Erythroblast (primary cell): ENCODE measurements at places on chromosomes 12 and 14.

DNA sequence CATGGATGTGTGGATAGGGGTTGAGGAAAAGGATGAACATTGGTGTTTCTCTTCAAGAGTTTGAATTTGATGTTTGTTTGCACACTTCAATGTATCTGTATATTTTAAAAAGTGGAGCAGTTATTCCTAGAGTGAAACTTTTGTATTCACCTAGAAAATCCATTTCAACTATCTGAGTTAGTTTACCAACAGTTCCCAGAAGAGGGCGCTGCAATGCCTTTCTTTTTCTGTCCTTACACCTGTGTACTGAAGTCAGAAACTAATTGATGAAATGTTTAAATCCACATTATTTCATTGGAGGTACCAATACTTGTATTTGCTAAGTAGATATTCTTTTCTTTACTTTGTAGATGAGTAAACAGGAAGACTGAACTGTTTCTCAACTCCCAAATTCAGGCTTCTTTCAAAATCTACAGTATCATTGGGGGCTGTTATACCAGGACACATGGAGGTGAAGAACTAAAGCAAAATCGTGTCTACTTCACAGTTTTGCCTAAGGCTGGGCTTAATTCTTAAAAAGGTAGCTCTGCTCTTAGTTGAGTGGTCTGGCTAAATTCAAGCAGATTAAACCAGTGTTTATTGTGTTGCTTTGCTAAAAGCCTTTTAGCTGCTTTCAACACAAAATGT lies 26.6 kb upstream of the KLRB1 start:
- peak; percentile 70 for DNase-seq

GRCh38 chr14:89444044-89444443 lies 27.0 kb upstream of the FOXN3 start:
- no peak for DNase-seq

DNA sequence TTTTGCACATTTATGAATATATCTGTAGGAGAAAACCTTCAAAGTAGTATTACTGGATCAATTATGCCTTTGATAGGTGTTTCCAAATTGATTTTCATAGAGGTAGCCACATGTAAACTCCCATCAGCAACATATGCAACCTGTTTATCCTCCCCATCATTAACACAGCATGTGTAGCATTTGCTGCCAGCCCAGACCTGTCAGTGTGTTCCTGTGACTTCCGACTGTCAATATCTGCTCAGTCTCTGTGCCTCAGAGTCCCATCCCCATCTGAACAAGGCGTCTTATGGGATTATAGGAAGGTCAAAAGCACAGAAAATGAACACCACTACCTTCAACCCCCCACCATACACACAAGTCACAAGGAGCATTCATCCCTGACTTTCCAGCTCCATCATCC lies 9.5 kb upstream of the CAPRIN2 start:
- DNase-seq, result no peak

DNA sequence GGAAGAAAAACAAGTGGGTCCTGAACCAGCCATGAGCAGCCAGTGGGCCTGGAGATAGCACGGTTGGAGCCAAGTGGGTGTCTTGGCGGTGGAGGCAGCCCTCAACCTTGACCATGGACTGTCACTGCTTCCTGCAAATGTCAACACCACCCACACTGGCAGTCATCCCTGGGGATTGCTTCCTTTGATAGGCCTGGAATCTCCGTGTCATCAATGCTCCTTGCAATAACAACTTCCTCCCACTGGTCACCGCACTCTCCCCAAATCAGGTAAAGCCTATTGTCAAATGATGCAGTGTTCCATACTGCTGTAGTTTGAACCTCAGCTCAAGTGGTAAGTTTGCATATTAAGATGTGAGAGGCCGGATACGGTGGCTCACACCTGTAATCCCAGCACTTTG lies 129.1 kb downstream of the NTF3 start:
- no peak for DNase-seq

DNA sequence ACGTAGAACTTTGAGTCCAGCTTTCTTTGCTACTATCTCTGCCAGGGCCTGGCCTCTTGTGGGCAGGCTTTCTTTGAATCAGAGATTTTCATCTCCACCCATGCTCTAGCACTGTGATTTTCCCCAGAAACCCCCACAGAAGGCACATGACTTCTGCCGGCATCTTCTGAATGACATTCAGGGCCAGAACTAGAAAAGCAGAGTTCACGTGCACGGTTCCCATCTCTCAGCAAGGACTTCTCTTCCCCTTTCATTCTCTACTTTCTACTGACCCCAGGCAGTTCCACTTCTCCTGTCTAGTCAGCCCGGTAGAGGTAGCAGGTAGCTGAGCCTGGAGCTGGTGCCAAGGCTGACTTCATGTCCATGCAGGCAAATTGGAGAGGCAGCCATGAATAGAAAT lies 26.9 kb downstream of the BATF start:
- no peak for DNase-seq

- peak; percentile 63 for DNase-seq
Observed at GRCh38 chr12:57127101-57127725, 1.1 kb upstream of the LRP1 start.

DNA sequence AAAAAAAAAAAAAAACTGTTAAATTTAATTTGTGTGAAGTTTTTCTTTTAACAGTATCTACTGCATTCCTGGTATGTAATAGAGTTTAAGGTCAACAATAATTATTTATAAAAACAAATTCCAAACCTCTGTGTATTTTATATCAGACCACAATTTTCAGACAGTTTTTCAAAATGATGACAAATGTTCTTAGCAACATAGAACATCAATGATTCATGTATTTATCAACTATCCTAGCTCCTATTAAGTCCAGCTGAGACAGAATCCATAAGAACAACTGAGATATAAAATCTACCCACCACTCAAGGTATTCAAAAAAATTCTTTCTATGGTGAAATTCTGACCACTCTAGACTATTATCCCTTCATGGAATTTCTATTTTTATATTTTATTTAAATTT lies 144.5 kb downstream of the EPS8 start:
- no peak for DNase-seq

- DNase-seq, result no peak
Observed at GRCh38 chr14:54047645-54048308, 91.2 kb upstream of the BMP4 start.

- no peak for DNase-seq
Observed at GRCh38 chr12:2101771-2102170, 49.0 kb downstream of the CACNA1C start.

DNA sequence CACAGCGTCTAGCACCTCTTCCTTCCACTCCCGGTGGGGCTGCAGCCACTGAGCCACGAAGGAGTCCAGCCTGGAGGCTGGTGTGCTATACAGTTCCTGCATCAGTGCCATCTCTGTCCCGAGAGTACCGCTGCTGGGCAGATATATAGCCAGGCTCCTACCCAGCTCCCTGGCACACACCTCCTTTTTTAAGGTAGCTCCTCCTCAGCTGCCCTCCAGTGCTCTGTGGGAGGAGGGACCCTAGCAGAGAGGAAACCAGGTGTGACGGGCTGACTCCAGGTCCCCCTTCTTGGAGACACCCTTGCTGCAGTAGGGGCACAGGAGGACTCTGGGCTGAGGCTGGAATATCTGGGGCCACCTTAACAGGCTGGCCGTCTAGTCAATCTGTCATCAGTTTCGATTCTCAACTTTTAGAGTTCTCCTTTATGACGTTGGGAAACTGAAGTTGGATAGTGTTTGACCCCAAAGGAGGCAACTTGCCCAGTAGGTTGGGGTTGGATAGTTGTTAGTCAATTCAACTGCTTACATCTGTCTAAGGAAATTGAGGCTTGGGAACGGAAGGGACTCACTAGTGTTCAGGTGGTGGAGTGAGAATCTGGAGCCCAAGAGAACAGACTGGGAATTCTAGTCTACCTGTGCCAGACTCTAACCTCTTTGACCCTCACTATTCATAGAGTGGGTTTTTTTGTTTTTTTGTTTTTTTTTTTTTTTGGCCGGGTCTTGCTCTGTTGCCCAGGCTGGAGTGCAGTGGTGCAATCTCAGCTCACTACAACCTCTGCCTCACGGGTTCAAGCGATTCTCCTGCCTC lies at the start of gene OASL:
OASL (minus strand) TSS at position 386 of the 808 bp plus-strand sequence; CDS start at position 111, 275 bp downstream.
- no peak for DNase-seq

DNA sequence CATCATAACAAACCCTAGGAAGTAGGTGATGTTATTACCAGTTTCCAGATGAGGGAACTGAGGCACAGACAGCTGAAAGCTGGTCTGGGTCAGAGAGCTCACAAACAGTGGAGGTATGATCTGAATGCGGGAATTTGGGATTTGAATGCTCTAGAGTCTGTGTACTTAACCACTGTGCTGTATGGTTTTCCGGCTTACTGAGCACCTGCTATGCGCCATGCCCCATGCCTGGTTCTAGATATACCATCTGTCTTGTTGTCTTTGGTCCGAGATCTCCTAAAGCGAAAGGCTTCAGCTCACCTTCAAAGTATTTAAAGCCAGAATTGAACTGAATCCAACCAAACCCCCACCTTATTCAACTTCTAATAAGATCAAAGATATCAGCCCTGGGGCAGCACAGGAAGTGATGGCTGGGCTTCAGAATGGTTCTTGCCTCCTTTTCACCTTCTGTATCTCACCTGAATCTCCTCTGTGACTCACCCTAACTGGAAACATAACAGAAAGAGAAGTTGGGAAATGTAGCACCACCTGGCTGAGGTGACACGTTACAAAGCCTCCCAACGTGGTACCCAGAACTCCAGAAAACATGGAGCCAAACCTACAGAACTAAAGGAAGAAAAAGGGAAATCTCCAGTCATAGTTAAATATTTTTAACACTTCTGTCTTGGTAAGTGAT lies 54.3 kb downstream of the PRMT8 start:
- DNase-seq, result no peak

DNA sequence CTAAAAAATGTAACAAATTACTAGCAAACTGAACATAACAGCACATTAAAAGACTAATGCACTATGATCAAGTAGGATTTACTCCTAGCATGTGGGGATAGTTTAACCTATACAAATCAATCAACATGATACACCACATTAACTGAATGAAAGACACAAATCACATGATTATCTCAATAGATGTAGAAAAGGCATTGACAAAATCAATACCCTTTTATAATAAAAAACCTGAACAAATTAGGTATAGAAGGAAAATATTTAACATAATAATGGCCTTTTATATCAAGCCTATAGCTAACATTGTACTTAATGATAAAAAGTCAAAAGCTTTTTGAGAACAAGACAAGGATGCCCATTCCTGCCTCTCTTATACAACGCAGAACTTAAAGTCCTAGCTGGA lies 540.0 kb downstream of the RERGL start:
- no peak for DNase-seq

DNA sequence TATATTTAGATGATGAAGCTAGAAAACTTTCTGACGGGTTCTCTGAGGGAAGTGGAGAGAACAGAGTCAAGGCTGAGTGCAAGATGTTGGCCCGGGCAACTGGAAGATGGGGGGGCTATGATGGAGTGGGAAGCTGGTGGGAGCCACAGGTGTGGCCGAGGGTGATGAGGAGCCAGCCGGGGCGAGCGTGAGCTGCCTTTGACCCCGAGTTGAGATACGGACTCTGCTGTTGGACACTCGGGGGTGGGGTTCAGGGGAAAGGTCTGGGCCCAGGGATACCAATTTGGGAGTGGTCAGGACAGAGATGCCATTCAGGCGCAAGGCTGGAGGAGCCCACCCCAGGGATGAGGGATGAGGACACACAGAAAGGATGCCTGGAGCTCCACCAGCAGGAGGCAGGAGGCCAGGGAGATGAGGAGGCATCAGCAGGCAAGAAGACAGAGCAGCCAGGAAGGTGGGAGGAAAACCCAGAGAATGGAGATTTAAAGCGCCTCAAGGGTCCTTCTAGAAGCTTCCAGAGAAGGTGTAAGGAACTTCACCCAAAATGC lies 9.0 kb downstream of the SCARB1 start:
- no peak for DNase-seq

- no peak for DNase-seq
Observed at GRCh38 chr12:25187781-25188180, 7.2 kb downstream of the DNAI7 start.

GRCh38 chr14:92728759-92729364 lies 19.6 kb downstream of the LGMN start:
- peak; percentile 47 for DNase-seq
